ENCODE measurements at places on chromosomes 4 and X.

DNA sequence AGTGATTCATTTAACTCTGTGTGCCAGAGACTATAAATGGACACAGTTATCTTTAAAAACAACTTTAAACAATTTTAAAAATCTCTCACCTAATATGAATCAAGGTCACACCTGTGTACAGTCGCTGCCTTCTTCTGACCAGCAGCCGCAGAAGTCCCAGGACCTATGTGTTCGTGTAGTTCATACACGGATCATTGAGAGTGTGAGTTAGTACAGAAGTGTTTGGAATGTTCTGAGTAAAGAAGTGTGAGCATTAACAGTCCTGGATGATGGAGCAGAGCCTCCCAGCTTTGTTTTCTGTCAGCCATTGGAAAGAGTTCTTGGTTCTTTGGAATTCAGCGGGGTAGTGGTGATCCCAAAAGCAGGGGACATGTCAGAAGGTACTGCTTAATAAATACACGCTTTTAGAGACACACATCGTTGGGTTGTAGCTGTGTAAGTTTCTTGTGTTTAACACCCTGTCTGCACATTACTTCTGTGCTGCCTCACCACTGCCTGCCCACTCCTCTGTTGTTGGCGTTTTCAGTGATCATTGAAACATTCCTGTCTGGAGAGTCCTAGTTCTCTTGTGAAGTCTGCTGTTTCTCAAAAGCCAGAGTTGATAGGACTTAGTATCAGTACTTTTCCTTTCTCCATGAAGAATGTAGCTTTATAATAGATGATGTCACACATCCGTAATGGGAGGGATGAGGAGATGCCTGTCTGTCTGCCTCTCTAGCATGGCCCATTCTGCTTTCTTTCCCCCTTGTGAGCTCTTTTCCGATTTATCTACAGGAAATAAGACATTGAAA lies 90.6 kb downstream of the PTTG2 start:
- no peak for DNase-seq

DNA sequence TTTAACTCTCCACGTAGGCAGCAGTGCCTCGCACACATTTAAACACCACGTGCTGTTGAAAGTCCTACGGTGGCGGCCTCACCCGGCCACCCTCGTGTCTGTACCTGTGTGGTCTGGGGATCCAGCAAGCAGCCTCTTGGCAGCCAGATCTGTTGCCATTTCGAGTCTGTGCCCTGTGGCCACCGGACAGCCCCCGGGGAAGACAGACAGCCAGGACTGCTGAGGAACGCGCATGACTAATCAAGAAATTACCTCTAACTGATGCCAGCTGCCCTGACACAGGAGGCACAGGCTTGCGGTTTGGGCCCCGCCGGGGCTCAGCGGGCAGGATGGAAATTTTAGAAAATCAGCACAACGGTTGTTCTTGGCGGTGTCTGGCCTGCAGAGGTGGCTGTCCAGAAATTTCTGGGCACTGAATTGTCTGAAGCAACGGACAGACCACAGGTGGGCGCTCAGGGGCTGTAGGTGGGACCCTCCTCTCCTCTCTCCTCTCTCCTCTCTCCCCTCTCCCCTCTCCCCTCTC lies 15.6 kb upstream of the ASMTL start:
- no peak for DNase-seq

GRCh38 chr4:38082021-38082420 lies 121.8 kb downstream of the PTTG2 start:
- no peak for DNase-seq

DNA sequence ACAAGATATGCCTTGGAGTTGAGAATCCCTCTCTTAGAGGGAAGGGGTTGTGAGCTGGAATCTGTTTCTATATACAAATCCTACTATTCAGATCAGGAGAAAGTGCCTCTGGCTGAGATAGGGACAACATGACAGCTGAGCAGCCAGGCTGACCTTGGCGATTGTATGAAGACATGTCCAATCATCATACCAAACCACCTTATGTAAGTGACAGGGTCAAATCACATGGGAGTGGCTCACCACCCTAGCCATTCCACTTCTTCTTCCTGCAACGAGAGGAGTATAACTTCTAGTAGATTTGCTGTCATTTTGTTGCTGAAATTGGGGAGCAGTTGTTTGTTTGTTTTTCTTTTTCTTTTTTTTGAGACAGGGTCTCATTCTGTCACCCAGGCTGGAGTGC lies 48.3 kb upstream of the TMEM150C start:
- DNase-seq = no peak

DNA sequence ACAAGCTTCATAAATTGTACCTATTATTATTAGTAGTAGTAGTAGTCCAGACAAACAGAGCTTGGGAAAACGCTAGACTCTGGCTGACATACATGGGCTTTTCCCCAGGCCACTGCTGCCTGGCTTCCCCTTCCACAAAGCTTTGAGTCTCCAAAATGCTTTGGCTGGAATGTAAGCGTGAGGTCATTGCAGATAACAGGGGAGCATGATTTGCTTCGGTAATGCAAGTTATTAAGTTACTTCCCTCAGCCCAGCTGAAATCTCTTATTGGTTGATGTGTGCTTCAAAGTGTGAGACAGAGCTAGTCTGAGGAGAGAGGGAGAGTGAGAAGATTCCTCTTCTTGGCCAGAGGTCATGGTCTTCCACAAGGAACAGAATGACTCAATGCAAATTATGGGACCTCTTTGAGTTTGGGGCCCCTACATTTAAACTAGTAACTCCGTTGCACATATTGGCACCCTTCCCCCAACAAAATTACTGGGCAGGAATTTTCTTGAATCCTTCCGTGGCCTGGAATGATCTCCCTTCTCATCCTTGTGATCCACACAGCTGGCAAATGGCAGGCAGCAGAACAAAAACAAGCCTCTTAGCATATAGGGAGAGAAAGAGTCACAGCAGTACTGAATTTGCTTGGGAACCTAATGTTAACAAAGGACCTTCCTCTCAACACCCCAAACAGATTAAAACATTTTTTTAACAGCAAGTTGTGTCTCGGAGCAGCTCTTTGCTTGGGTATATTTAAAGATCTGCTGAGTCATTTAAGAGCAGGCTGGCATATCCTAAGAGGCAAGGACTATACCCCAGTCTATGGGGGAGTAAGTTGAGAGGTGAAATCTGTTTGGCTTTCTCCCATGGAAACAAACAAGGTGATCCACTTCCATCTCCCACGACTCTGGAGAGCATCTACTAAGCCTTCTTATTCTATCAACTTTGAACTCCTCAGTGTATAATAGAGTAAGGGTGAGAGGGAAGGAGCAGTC lies 19.9 kb downstream of the AR start:
- no peak for DNase-seq

- DNase-seq = no peak
Observed at GRCh38 chrX:97551821-97552220, 668.1 kb downstream of the RPA4 start.
